ENCODE measurements at places on chromosomes 2 and 18.

- DNase-seq: peak; percentile 74
These were observed 439.7 kb downstream of the RIT2 start for GRCh38 chr18:42675810-42676209.

GRCh38 chr18:68707646-68708045, 7.3 kb downstream of the TMX3 start:
- no peak for DNase-seq

- no peak for DNase-seq
These were observed 20.5 kb downstream of the THAP4 start for GRCh38 chr2:241616168-241617125.

DNA sequence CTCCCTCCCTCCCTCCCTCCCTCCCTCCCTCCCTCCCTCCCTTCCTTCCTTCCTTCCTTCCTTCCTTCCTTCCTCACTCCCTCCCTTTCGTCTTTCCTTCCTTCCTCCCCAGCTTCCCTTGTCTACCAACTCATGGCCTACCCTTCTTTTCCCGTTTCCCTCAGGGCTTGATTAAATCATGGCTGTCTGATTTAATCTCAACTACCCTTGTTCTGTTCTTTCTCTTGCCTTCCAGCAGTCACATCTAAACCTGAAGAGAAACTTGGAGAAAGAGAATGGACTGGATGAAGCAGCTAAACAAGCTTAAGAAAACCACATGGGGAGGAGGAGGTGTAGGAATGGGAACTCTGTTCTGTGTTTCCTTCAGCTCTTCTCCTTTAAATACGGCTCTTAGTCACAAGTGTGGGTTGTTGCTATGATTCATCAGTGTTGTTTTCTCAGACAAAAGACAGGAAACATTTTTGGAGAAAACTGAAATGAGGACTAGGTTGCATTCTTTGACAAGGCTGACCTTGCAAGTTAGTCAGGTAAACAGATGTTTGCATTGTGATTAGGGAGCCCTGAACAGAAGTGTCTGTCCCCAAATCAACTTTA, 177.9 kb downstream of the LRRTM1 start:
- no peak for DNase-seq

DNA sequence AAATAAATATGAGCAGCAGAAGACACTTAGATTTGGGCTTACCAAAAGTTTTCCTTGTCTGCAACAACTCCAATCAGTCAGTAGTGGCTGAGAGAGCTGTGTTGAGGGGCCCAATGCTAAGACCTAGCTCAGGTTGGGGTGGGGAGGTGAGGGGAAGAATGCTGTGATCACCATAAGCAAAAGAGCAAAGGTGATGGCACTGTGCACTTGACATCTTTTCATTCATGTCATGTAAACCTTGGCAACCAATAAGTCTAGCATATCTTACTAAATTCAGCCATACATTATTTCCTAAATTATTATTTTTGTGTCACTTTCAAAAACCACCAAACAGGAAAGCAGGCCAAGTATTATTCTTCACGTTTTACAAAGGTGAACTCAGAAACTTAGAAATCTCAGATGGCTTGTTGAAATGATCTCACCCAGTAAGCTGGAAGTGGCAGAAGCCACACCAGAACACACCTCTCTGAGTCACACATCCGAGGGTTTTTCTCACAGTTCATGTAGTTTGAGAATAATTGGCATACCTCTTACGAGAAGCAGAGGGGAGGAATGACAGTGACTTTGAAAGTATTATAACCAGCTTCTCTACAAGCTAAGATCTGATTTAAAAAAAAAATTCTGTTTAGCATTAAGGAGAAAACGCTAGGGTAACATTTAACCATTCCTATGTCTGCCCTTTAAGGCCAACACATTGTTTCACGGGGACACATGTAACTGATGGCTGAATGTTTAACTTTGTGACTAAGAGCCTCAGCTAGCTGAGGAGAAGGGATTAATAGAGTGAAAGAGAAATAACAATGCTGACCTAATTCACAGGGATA, 43.3 kb upstream of the SETBP1 start:
- DNase-seq: no peak

GRCh38 chr18:61209801-61210200, 123.4 kb upstream of the CDH20 start:
- DNase-seq: no peak

GRCh38 chr2:40700231-40700954, 248.5 kb upstream of the SLC8A1 start:
- no peak for DNase-seq

DNA sequence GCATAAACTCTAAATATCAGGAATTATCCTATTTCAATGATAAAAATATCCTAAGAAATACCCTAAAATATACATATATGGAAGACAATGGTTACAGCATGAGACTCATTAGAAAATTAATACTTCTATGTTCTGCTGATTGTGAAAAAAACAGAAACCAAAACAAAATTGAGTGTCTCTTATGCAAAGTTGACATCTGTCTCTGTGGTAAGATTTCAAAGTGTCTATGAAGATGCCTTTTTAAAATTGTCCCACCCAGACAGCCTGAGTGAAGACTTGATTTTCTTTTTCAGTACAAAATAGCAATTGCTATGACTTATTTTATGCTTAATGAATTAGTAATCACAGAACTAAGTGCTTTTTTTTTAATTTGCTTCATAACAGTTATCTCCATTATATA, 1368.4 kb upstream of the LRRTM1 start:
- no peak for DNase-seq

GRCh38 chr2:28025123-28025522, 134.6 kb downstream of the BABAM2 start:
- DNase-seq: no peak

DNA sequence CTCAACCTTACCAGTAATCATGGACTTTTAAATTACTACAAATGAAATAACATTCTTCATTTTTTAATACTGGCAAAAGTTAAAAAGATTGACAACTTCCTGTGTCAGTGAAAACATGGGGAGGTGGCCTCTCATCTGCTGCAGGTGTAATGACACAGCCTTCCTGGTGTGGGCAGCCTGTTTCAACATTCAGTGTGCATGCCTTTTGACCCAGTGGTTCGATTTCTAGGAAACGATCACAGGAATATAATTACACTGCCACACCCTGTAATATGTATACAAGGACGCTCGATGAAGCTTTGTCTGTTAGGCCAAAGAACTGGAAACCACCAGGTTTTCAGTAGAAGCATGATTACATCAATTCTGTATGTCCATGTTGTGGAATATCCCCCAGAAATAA, 68.7 kb downstream of the MTHFD2 start:
- DNase-seq: peak; percentile 15

GRCh38 chr2:67854103-67854743, 208.6 kb downstream of the C1D start:
- peak; percentile 85 for DNase-seq

- no peak for DNase-seq
These were observed 58.3 kb downstream of the ETAA1 start for GRCh38 chr2:67455219-67456142.

- no peak for DNase-seq
These were observed 710 bp upstream of the TMSB10 start for GRCh38 chr2:84904717-84905174.

- DNase-seq: no peak
These were observed 33.9 kb downstream of the ATL2 start for GRCh38 chr2:38343212-38343611.

DNA sequence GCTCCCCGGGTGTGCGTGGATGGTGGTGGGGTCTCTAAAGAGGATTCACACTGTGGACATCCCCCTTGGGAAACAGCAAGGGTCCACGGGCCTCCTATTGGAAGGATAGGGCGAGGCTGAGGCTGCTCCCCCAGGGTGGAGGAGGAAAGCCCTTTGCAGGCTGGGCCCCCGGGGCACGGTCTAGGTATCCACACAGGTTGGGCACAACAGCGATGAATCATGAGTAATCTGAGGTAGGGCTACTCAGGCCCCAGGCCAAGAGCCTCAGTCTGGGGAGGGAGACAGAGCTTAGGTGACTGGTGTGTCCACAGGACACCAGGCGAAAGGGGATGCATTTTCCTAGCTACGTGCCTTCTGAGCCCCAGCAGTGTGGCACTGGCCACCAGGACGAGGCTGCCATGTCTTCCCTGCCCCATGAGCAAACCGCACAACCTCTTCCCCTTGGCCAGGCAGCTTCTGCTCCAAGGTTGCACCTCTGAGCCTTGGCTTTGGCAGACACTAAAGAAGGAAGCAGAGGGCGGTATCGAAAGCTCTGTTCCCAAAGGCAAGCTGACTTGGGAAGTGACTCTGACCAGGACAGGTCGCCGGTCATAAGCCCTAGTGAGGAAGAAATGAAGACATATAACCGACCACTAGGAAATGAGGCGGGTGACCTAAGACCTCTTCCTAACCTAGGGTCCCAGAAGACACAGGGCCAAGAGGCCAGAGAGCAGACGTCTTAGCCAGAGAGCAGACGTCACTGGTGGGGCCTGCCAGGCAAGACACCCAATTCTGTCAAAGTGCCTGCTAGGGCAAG, 14.6 kb upstream of the SEMA4C start:
- DNase-seq: no peak

DNA sequence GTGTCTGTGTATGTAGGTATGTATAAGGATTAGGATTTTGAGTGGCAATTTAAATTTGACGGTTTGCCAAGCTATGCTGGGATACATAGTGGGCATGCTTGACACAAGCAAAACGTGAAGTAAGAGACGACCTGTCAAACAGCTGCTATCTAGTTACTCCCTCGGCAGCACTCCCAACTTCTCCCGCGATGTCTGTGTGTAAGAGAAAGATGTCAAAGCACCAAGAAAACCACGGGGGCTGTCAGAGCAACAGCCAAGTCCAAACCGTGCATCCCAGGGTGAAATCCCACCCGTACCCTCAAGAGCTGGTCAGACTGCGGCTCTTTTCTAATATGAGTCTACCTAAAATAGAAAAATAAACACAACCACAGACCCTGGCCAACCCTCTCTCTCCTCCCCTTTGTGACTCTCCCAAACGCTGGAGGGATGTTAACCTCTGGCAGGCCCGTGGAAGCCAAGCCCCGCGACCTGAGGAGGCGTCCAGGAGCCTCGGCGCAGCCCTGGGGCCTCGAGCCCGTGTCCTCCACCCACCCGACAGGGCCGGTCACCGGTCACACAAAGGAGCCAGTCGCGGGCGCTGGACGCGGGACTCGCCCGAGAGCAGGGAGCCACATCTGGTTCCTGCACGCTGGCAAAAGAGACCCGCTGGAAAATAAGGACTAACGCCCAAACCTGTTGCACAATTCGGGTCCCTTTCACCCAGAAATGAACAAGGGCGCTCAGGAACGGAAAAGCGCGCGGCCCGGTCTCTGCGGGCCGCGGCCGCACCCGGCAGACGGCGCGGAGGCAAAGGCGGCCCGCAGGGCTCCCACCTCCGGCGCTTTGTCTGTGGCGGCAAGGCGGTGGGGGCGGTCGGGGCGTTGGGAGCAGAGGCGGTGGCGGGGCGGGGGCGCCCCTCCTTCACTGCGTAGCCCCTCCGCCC, 925 bp downstream of the SESTD1 start:
- peak; percentile 52 for DNase-seq

GRCh38 chr2:235573331-235574221, 79.7 kb downstream of the AGAP1 start:
- DNase-seq: no peak

- no peak for DNase-seq
These were observed 137.2 kb downstream of the LOXHD1 start for GRCh38 chr18:46519870-46520269.

- no peak for DNase-seq
These were observed 21.5 kb downstream of the PKP4 start for GRCh38 chr2:158478237-158478636.

- DNase-seq: no peak
These were observed 14.7 kb downstream of the CFLAR start for GRCh38 chr2:201130524-201131186.

DNA sequence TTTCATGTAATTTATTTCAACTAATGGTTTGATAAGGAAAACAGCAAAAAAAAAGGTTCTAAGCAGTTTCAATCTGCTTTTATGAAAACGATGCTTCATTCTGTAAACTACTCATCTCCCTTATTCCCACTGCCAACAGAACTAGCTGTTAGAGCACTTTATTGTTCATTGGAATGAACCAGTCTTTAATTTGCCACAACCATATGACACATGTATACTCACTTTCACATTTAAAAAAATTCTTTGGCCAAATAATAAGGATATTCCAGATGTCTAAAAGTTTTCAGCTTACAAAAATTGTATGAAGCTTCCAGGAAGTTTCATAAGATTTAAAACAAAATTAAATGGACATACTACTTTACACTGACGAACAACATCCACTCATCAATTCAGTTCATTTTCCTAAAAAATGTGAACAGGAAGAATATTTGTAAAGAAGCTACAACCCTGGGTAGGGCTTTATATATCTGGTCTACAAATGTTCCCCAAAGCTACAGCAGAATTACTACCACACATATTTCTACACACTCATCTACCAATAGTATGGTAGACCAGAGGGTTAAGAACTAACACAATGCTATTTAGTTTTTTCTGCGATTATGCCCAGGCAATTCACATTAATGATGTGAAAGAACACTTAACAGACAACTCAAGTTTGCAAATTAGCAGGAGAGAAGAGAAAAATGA, 37.7 kb downstream of the ZNF521 start:
- no peak for DNase-seq

GRCh38 chr2:33448220-33448899, 28.1 kb upstream of the RASGRP3 start:
- no peak for DNase-seq

DNA sequence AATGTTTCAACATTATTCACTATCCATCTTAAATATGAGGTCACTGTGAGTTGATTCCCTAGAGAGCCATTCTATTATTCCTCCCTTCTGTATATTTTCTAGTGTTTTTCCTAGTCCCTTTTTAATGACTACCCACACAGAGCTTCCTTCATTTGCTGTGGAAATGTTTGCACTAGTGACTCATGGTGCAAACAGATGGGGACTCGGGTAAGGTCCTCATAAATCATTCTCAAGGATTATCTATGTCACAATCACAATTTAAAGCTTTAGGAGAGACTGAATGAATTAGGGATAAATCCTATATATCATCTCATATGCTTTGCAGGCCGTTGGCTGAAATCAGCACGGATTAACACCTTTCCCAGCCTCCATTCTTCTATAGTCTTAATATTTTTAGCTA, 159.6 kb downstream of the DCC start:
- DNase-seq: no peak

GRCh38 chr2:232139786-232140562, 178.5 kb downstream of the DIS3L2 start:
- no peak for DNase-seq

DNA sequence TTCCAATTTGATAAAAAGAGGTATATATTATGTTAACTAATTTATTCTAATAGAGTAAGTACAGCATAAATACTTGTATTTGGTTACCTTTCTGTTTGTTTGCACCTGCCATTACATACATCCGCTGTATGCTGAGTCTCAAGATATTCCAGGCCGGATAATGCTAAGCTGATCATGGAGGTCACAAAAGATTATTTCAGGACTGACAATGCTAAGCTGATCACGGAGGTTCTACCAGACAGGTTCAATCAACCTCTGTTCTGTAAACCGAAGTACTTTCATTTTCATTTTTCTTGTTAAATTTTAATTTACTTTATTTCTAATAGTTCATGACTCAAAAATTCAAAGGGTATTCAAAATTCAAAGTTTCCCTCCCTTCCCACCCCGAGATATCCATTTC, 31.1 kb downstream of the PNO1 start:
- DNase-seq: no peak
